Activated naive CD4-positive, alpha-beta T cell (primary cell): ENCODE measurements at places on chromosomes 12 and 14.

DNA sequence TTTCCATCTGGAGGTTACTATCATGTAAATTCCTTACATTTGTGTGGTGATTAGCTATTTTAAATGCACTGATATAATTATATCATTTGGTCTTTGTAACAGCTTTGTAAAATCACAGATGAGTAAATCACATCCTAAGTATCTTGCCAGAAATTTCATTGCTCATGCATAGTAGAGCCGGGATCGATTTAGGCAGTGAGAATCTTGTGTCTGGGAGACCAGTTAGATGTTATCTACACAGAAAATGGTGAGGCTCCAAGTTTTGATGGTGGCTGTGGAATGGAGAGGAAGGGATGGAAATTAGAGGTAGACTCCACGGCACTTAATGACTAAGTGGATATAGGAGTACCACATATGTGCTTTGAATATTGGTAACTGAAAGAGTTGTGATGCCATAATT, 156.3 kb downstream of the MSRB3 start:
- no peak for DNase-seq

DNA sequence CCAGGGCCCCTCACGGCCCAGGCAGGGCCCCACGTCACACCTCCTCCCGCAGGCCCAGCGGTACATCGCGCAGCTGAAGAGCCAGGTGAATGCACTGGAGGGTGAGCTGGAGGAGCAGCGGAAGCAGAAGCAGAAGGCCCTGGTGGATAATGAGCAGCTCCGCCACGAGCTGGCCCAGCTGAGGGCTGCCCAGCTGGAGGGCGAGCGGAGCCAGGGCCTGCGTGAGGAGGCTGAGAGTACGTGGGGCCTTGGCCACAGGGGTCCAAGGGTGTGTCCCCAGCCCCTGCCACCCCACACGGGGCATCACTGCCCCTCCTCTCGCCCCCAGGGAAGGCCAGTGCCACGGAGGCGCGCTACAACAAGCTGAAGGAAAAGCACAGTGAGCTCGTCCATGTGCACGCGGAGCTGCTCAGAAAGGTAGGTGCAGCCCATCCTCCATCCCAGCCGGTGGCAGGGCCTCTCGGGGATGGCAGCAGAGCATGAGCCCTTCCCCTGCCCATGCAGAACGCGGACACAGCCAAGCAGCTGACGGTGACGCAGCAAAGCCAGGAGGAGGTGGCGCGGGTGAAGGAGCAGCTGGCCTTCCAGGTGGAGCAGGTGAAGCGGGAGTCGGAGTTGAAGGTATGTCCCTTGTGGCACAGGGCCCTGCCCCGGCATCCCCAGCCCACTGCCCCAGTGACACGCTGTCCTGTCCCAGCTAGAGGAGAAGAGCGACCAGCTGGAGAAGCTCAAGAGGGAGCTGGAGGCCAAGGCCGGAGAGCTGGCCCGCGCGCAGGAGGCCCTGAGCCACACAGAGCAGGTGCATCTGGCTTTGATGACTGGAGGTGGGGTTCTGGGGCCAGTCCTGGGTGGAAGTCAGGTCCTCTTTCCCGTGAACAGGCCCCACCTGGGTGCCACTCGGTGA, 20.9 kb downstream of the HIP1R start:
- no peak for DNase-seq

GRCh38 chr12:86411710-86412109, 155.5 kb upstream of the MGAT4C start:
- no peak for DNase-seq

GRCh38 chr12:101051151-101051550, 158.9 kb downstream of the SLC5A8 start:
- no peak for DNase-seq

- DNase-seq: no peak
Measured at GRCh38 chr12:18807714-18808113, 69.8 kb downstream of the CAPZA3 start.

DNA sequence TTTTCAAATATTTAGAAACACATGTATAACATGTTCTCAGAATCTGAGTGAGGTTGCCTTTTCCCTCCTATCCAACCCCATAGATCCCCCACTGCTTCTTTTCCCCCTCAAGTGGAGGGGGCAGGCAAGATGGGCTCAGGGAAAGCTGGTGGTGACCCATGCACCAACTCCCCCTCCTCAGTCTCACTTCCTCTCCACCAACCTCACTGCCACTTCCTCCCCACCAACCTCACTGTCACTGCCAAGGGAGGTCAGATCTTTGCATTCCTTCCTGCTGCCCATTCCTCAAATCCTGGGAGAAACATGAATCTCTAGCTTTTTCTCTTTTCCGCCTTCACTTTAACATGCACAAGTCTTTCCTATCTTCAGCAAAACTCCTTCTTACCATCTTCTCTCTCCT, 48.7 kb downstream of the SPTB start:
- DNase-seq: no peak

- DNase-seq: no peak
Measured at GRCh38 chr12:84856156-84856900, 56.3 kb downstream of the SLC6A15 start.

DNA sequence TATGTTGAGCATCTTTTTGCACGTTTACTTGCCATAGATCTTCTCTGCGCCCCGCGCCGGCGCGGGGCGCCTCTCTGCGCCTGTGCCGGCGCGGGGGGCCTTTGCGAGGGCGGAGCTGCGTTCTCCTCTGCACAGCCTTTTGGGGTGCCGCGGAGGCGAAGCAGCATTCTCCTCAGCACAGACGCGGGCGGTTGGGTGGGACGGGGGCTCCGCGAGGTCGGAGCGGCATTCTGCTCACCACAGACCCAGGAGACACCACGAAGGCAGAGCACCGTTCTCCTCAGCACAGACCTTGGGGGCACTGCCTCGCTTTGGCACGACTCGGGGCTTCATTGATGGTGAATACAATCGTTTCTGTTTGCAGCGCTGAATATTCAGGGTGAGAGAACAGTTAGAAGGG, 28.5 kb upstream of the ANHX start:
- no peak for DNase-seq

GRCh38 chr12:72053604-72054003, 115.0 kb downstream of the TPH2 start:
- DNase-seq: no peak

GRCh38 chr12:13073173-13073572, 29.0 kb downstream of the FAM234B start:
- DNase-seq: no peak

DNA sequence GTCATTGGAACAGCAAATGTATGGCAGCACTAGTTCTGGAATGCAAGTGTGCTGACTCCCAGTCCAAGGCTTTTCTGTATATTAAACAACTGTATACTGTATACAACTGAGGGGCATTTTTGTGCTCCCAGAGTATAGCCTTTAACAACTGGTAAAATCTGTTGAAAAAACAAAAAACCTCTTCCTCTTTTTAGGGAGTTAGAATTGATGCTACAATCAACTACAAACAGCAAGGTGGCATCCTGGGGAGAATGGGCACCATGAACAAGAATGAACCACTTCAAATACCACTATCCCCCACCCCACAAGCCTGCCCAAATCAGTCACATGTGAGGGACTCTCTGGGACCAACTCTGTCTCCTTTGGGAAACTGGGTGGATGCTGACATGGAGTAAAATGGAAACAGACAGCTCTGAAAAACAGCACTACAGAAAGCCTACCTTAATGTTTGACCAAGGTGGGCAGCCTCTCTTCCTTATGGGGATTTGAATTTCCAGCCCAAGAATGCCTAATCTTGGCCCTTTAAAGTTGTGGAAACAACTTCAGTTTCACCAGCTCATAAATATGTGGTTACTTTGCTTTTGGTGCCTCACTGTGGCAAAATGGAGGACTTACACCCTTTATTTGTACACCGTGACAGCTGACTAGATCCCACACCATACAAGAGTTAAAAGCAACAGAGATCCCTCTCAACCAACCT, 7.5 kb downstream of the VTI1B start:
- DNase-seq: no peak

GRCh38 chr12:7937833-7938506, 2.0 kb upstream of the SLC2A3 start:
- DNase-seq: no peak

- no peak for DNase-seq
Measured at GRCh38 chr14:49303946-49304516, 282.1 kb downstream of the RPS29 start.

GRCh38 chr14:64561631-64562030, 11.9 kb downstream of the PPP1R36 start:
- DNase-seq: no peak

DNA sequence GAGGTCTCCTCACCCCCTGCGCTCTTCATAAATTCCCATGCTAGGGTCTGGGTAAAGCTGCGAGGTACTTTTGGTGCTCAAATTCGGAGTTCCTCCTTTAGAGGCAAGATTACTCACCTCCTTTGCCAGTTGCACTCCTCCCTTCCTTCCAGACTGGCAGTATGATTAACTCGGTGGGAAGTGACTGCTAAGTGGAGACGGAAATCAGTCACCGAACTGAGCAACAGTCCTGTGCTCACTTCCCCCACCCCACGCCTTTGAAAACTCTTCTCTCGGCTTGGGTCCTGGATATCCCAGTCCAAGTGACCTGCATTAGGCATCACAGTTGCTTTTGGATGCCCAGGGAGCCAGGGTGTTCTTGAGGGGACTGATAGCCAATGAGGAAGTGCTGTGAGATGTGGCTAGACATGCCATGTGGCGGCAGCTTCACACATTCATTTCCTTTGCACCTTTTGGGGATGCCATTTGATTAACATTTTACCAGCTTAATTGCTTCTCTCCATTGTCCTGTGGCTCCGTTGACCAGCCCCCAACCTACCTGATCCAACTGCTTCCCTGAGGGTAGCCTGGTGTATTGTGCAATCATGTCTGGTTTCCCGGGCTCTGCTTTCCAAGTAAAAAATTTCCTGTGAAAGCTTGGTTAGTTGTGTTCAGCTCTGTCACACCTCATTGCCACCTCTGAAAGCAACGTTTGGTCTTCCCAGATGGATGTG, 840 bp downstream of the PNP start:
- no peak for DNase-seq

DNA sequence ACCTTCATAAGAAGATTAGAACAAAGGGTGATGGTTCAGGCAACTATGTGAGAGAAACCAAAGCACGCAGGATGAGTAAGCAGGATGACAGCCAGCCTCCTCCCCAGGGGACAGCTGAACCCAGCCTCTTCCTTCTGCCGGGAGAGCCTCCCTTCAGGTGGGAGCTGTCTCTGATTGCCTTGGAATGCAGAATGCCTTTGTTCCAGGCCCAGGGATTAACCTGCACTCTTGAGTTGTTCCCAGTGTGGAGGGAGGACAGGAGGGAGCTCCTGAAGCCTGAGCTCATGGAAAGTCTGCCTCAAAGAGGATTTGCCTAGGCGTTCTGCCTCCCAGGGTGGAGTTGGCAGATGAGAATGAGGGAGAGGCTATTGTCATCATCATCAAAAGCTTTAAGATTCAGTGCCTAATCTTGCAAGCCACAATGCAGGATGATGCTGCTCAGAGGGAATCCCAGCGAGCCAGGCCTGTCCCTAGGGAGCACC, 3.6 kb upstream of the KRT6A start:
- no peak for DNase-seq

- no peak for DNase-seq
Measured at GRCh38 chr14:73402579-73402978, 55.8 kb downstream of the NUMB start.

- DNase-seq: no peak
Measured at GRCh38 chr14:95215094-95215725, 57.9 kb upstream of the DICER1 start.

DNA sequence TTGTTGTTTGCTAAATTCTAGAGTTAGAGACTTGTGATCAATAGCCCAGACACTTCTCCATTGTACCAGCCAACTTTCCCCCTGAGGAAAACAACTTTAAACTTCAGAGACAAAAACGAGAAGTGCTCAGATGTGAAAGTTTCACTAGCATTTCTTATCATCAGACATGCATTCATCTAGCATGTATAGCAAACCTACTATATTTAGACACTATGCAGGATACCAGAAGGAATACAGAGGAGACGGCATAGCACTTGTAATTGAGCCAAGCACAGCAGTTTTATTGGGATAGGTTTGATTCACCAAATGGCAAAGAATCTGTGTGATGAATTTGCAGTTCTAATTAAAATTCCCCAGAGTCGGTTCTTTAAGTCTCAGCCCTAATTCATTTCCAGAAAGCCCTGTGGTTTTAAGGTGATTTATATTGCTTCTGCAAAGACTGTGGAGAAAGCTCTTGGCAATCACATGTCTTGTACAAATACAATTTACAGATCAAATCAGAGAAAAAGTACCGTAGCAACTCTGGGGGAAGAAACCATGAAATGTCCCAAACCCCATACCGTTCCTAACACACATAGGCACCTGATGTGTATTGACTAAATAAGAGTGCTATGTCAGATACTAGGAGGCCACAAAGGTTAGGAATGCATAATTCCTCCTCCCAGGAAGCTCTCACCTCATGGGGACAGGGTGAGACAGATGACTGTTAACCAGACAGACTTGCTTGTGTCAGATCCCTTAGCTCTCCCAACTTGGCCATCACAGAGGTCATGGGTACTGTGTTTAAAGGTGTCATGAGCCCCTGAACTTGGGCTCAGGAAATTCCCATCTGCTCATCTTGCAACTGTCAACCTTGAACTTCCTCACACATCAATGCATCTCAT, 69.6 kb upstream of the KRAS start:
- no peak for DNase-seq

DNA sequence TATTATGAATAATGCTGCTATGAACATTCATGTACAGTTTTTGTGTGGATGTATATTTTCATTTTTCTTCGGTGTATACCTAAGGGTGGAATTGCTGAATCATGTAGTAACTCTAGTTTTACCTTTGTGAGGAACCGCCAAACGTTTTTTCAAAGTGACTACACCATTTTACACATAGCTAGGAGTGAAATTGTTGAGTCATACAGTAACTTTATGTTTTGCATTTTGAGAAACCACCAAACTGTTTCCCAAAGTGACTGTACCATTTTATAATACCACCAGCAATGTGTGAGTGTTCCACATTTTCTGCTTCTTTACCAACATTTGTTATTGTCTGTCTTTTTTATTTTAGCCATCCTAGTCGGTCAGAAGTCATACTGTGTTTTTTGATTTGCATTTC, 3.1 kb upstream of the TPH2 start:
- DNase-seq: no peak

GRCh38 chr14:20482382-20482781, 13.2 kb downstream of the PNP start:
- no peak for DNase-seq

DNA sequence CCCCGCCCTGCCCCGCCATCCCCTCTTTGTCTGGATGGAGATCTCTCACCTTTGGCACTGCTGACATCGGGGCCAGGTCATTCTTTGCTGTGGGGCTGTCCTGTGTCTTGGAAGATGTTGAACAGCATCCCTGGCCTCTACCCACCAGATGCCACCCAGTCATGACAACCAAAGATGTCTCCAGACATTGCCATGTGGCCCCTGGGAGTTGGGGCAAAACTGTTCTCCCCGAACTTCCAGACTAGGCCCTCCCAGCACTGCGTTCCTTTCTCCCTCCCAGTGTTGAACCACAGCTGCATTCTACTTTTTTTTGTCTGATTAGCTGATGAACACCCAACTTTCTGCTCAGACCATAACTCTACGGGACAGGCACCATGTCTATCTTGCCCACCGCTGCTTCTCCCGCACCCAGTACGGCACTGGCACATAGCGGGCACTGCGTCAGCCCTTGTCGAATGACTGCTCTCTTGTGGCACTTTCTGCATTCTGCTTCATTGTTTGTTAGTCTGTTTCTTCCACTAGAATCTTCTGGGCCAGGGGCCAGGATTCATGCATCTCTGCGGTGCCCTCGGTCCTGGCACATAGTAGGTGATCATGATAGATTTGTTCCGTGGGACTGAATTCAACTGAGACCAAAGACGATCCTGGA, 13.1 kb upstream of the MYL2 start:
- no peak for DNase-seq

GRCh38 chr12:90842477-90842876, 112.5 kb downstream of the CCER1 start:
- DNase-seq: no peak
